Astrocyte (in vitro differentiated cells and primary cell): ENCODE measurements at places on chromosomes 2 and 18. TPM values are rescaled to one million over a fixed set of nuclear protein-coding genes. Genes with fewer than 3 reads are reported as not detected.

- no peaks in the 10 kb centered on the region for H3K27me3 ChIP-seq
- H3K36me3 ChIP-seq = no peaks in the 10 kb centered on the region
- no peak overlapping the region for H3K4me3 ChIP-seq
- no peak for DNase-seq
- H3K4me1 ChIP-seq = no peaks in the 10 kb centered on the region
Measured at GRCh38 chr2:165645930-165646831, 147.9 kb downstream of the GALNT3 start.

DNA sequence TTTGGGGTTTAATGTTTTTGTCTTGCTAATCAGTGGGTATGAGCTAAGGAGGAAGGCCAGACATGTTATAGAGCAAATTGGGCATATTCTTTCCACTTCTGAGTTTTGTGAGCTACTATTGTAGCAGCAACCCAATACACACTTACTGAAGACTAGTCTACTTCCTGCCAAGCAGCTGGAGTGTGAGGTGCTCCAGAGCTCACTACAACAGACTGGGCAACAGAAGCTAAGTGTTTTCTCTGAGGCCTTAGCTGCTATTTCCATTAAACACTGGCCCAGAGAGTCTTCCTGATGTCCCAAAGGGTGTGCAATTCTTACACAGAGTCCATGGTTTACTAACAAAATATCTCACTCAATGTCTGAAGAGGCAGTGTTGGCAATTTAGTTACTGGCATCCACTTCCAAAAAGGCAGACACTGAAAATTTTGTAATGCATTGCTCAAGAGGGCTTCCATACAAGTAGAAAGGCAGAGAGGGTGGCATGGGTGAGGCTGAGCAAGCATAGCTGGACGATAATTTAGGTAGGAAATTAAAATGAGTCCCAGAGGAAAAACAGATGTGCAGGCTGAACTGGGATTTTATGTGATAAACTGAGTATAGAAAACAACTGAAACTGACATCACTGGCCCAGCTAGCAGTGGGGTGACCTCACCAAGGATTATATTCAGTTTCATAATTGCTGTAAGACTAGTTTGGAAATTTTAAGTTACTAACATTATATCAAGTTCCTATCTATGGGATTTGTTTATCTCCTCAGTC is 68.6 kb downstream of the ZC3H6 start:
- no peaks in the 10 kb centered on the region for H3K36me3 ChIP-seq
- H3K27ac ChIP-seq = no peak overlapping the region
- no peaks in the 10 kb centered on the region for H3K27me3 ChIP-seq
- H3K4me3 ChIP-seq = no peak overlapping the region
- no peak for DNase-seq

- H3K4me3 ChIP-seq = no peak overlapping the region
- no peak for DNase-seq
- no peaks in the 10 kb centered on the region for H3K27me3 ChIP-seq
- peaks cover 51% of the 10 kb centered on the region for H3K4me1 ChIP-seq
- no peaks in the 10 kb centered on the region for H3K36me3 ChIP-seq
Measured at GRCh38 chr2:119257198-119257597, 33.6 kb downstream of the STEAP3 start.

DNA sequence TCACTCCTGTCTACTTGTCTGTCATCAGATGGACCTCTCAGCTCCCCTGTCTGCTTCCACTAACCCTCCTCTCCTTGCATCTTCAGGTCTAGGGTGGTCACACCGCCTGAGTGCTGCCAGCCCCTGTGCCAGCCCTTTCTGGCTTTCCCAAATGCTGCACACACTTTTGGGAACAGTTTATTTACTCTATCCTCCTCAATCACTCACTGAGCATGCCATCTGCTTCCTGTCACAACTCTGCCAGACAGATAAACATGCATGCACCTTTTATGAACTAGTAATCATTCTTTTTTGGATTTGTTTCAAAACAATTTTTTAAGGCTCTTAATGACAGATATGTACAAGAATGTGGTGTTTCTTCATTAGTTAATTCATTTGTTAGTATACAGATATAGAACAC is 56.3 kb upstream of the CCDC195 start:
- no peak for DNase-seq
- no peak overlapping the region for H3K27ac ChIP-seq
- H3K4me3 ChIP-seq = no peak overlapping the region
- peaks cover 34% of the 10 kb centered on the region for H3K36me3 ChIP-seq
- H3K27me3 ChIP-seq = no peaks in the 10 kb centered on the region
- no peaks in the 10 kb centered on the region for H3K4me1 ChIP-seq

DNA sequence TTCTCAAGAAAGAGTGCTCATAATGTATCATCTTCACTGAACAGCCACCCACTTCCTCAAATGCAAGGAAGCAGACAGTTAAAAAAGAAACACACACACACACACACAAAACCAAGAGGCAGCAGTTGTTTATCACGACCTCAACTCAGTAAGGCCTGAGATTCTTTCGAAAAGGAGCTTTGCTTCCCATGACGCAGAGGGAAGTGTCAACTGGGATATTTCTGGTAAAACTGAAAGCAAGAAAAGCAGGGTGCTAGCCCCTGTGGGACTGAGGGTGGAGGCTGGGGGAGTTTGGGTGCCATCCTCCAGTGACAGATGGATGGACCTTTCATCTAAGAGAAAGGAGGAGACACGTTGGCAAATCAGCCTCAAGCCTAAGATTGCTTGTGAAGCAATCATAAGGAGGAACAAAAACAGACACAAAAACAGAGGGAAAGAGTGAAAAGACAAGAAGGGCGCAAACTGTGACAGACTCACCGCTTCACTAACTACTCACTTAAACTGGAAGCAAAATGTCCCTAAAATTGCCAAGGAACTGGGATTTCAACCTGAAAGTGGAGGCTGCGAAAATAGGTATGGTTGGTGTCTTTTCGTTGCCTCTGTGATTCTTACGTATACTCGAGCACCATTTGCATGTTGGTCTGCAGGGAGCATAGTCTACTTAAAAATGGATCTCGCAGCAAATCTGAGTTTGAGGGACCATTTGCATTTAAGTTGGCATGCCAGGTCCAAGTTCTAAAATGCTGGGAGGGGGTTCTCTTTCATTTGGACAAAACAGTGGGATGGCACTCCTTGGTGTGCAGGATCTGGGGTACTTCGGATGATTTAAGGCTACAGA is at the start of gene ARHGAP25:
Gene ARHGAP25 (plus strand): TSS at position 124 of the 838 bp plus-strand sequence. CDS start 389 bp downstream, at position 513.
- H3K27ac ChIP-seq = no peak within 1 kb of the TSS
- H3K4me3 ChIP-seq = no peak within 1 kb of the TSS
- DNase-seq = no peak
- no peaks in the 10 kb centered on the region for H3K36me3 ChIP-seq
- H3K4me1 ChIP-seq = peaks cover 7% of the 10 kb centered on the region

HOXD4 gene
- total RNA-seq = not detected in 2 replicates

TUBB8B gene
- total RNA-seq = not detected in 2 replicates
